ENCODE measurements at places on chromosomes 5 and 9.

GRCh38 chr5:22567983-22568382 lies 285.2 kb downstream of the CDH12 start:
- no peak for DNase-seq

DNA sequence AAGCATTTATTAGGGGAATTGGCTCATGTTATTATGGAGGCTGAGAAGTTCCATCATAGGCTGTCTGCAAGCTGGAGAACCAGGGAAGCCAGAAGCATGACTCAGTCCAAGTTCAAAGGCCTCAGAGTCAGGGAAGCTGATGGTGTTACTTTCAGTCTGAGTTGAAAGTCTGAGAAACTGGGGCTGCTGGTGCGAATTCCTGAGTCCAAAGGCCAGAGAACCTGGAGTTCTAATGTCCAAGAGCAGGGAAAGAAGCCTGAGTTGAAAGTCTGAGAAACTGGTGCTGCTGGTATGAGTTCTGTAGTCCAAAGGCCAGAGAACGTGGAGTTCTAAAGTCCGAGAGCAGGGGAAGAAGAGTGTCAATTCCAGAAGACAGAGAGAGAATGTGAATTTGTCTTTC lies 641.1 kb downstream of the ISL1 start:
- DNase-seq: no peak

GRCh38 chr9:14525856-14526255 lies 167.4 kb downstream of the ZDHHC21 start:
- DNase-seq: no peak

DNA sequence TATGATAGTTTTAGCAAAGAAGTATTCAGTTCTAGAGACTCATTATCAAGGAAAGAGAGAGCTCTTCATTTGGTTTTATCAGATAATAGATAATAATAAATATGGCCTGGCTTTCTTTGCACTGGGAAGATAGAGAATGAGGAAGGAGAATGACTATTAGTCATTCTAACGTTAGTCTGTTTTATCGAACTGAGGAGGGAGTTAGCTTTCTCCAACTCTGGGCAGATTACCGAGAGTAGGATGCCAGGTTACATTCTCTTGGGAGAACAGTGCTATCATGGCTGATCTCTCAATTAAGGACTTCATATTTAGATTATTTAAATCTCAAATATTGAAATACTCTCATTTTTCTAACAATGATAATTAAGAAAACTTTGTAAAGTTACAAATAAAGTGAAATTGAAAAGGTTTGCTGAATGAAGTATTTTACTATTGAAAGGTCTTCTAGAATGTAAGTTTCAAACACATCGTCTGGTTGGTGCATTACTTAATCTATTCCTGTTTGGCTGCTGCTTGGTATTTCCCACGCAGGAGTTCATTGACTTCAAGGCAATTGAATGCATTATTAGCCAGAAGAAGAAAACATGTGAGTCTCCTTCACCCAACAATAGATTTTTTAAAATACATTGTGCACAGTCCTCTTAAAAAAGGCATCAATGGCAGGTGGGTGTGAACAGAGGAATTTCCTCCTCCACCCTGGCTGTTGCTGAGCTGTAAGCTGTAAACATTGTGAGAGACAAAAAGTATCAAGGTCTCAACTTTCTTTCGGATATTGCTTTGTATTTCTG lies 140.8 kb downstream of the C9orf152 start:
- no peak for DNase-seq

- DNase-seq: no peak
Observed at GRCh38 chr9:133842721-133843227, 104.6 kb upstream of the SARDH start.

DNA sequence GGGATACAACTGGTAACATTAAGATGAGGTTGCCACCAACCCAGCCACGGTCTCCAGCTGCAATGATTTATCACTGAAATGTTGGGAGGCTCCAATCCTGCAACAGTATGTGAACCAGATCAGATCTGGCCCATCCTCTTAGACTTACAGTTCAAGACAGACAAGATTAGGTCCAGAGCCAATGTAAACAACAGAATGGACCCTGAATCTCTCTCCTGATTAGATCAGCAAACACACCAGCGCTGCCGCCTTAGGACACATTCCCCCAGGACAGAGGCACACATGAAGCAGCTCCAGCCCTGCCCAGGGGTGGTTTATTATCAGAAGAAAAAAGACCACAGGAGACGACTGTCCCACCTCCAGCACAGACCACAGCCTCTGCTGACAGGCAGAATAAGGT lies 82.1 kb downstream of the SLIT3 start:
- no peak for DNase-seq
